ENCODE measurements at places on chromosomes 3 and 15.

DNA sequence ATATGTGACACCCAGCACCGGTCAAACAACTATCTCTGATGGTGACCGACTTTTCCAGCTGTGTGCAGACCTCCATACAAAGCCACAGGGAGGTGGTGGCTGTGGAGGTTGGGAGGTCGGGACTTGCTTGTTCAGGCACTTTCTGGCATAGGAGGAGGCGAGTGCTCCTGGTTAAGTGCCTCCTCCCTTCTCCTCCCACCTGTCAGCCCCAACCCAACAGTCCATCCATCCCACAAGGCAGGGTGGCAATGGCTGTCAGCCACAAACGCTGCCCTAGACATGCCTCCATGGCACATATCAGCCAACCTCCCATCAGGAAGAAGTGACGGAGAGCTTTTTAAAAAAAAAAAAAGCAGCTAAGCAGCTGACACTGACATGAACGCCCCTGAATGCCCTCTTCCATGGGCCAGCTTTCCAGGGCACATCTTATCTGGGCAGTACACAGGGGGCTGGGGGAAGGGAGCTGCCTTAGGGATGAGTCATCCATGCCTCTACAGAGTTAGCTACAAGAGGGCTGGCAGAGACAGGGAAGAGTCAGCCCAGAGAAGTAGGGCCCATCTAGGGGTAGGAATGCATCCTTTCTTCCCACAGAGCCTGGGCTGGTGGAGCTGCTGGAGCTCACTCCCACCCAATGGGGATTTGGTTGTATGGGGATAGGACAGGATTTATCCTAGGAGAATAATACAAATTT, 41.2 kb downstream of the CCDC12 start:
- no peak for DNase-seq

DNA sequence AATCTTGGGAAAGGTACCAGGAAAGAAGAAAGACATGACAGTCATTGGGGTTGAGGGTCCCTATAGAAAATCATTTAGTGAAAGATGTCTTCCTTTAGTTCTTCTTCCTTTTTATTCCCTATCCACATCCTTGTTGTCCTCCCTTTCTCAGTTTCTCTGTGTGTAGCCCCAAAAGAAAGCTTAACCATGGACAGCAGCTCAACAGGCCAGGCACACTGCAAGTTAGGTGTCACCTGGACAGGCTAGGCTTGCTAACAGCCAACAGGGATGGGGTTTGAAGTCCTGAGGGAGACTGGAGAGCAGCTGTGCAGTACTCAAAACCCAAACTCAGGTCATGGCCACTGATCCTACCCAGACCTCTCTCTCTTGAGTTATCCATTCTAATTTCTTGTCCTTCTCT, 543.1 kb downstream of the TUSC7 start:
- DNase-seq = no peak

- DNase-seq = no peak
These were observed 188.1 kb downstream of the FOXP1 start for GRCh38 chr3:71395470-71395869.

DNA sequence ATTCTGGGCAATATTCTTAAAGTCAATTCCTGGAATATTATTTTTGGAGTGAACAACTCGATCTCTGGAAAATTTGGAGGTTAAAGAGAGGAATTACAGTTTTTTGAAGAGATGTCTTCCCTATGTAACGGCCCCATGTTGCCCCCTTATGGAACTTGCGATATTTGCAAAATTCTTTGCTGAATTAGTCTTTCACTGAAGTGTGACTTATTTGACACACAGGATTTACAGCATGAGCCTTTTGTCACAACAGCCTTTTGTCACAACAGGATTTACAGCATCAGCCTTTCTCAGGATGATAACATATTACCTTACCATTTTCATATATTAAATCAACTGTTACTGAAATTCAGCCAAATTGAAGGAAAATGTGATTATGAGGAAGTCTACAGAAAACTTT, 37.8 kb upstream of the SPTSSB start:
- DNase-seq = no peak

- no peak for DNase-seq
These were observed 22.3 kb upstream of the MUSTN1 start for GRCh38 chr3:52857133-52857532.

Data from effector memory CD4-positive, alpha-beta T cell (primary cell).